Neural progenitor cell (in vitro differentiated cells): ENCODE measurements at places on chromosomes 2 and 18.

GRCh38 chr2:16096962-16097361, 156.6 kb downstream of the MYCN start:
- no peak for DNase-seq

DNA sequence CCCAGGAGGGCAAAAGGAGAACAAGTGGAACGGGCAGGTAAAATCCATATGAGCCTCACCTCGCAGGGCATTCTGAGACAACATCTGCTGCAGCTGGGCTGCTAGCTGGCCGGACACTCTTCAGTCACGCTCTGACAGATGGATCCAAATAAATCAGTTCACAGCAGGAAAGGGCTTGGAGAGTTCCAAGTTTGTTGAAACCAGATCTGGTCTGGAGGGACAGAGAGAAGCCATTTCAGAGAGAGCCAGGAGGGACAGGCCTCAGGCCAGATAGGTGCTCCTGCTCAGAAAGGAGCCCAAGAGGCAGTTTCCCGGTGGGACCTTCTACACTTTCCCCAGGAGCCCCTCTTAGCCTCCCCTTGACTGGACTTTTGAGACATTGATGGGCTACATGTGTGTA, 28.2 kb upstream of the TNP1 start:
- no peak for DNase-seq

DNA sequence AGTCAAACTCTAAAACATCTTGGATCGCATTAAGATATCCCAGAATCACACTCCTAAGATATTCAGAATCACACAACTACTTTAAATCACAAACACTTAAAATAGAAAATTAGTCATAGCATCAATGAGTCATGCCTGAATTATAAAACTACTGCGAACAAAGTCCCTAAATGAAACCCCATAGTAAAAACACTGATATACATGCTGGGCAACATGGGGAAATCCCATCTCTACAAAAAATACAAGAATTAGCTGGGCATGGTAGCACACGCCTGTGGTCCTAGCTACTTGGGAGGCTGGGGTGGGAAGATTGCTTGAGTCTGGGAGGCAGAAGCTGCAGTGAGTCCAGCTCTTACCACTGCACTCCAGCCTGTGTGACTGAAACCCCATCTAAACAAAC, 101.7 kb downstream of the COBLL1 start:
- no peak for DNase-seq

- DNase-seq = no peak
Observed at GRCh38 chr2:237244178-237244577, 158.5 kb downstream of the COPS8 start.

- no peak for DNase-seq
Observed at GRCh38 chr2:236549165-236549564, 20.5 kb upstream of the ACKR3 start.

GRCh38 chr18:61893309-61893970, 633 bp upstream of the RNF152 start:
- DNase-seq = peak; percentile 81

DNA sequence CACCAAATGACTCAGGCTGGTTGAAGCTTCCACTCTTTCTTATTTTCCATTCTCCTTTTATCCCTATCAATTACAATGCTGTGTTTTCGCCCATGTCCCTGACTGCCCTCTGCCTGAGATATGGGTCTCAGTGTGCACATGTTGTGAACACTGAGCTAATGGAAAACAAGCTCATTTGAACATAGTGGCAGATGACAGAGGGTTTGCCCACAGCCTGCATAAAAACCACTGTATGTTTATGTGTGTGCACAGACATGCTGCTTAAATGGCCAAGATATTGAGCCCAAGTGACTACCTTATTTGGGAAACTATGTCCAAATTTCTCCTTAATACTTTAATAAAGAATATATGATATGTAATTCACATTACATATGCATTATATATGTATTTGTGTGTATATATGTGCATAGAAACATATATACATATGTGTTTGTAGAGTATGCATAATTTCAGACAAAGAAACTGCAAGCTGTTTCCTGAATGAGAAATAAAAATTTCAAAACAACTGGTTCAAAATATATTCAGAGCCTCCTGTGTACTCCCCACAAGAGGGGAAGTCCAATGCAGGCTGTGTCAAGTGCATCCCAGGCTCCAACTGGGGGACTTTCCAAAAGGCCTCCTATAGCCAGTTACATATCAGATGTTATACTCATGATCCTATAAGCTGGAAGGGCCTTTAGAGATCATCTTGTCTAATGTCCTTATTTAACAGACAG, 92.7 kb upstream of the CD302 start:
- DNase-seq = no peak

GRCh38 chr2:109098251-109098920, 30.6 kb upstream of the SH3RF3 start:
- peak; percentile 38 for DNase-seq

DNA sequence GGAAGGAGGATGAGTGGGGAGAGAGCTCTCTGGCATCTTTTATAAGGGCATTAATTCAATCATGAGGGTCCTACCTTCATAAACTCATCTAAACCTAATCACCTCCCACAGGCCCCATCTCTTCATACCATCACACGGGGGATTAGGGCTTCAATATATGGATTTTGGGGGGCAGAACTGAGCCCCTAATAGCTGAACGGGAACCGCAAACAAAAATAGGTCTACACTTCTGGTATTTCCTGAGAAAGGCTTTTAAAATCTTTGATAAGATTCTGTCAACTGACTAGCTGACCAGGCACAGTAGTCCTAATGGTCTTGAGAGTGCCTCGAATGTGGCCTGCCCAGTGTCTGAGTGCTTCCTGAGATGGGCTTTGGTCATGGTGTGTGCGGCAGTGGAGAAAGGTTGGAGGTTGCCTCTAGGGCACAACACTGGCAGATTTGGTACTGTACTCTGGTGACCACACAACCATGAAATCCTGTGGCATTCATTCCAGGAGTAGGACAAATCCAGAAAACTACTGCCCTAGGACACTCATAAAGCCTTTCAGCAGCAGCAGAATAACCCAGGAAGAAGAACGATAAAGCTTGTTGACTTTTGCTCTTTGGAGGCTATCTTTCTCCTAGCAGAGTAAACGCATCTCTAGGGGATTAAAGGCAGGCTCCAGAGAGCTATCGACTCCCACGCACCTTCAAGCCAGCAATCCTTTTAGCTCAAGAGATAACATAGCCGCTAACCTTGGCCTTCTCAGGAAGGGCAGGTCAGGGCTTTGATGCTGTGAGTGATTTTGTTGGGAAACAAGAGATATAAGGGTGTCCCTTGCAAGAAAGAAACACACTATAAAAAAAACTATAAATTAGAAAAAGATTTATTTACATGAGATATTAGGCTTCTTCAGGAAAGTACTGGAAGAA, 12.3 kb upstream of the APOB start:
- no peak for DNase-seq

DNA sequence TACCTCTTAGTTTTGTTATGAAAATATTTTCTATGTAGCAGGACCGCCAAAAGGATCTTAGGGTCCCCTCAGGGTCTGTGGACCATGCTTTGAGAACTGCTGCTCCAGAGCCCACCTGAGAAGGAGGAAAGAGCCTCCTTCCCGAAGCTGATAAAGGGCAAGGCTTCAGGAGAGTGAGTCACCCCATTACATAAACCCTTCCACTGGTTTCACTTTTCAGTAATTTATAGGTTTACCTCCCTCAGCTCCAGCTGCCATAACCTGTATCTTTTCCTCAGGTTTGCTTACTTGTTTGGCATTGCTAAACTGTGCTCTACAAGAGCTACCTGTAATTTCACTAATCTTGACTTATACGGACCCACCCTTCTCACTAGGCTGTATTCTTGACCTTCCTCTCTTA, 6.6 kb downstream of the TTLL4 start:
- no peak for DNase-seq

DNA sequence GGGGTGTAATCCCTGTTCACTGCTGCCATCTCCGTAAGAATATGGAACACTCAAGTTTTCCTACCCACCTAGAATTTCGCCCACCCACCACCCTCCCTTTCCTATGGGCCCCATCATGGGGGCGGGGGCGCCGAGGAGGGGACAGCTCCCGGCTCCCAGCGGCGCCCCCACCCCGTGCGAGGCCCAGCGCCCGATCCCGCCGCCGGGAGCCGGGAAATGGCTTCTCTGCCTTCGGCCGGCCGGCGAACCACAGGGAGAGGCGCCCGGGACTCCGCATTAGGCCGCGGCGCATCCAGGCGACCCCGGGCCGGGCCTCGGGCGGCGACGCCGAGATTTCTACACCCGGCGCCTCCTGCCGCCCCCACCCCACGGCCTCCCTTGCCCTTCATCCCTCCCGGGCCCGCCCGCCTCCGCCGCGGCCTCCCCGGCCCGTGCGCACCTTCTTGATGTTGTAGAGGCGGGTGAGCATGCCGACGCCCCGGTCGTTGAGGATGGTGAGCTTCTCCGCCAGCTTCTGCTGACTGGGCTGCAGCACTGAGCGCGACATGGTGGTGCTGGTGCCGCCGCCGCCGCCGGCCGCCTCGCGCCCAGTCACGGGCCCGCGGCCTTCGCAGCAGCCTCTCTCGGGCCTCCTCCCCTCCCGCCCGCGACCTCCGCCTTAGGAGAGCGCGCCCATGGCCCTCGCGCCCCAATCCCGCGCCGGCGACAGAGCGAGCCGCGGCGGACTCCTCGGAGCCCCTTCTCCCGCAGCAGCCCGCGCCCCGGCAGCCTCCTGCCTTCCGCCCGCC, 510 bp downstream of the NCKAP1 start:
- peak; percentile 76 for DNase-seq

GRCh38 chr18:43115076-43115921, at the start of gene RIT2:
RIT2 (minus strand) TSS chr18:43115685.
- DNase-seq = no peak

DNA sequence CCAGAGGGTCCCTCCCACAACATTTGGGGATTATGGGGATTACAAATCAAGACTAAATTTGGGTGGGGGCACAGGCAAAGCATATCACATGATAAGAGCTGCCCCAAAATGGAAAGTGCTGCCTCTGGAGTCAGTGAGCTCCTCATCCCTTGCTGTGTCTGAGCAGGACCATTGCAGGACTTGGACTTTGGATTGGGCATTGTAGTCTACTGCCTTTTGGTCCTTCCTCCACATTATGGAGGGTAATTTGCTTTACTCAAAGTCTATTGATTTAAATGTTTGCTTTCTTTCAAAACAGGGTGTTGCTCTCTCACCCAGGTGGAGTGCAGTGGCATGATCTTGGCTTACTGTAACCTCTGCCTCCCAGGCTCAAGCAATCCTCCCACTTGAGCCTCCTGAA, 106.8 kb upstream of the LDAH start:
- DNase-seq = no peak

DNA sequence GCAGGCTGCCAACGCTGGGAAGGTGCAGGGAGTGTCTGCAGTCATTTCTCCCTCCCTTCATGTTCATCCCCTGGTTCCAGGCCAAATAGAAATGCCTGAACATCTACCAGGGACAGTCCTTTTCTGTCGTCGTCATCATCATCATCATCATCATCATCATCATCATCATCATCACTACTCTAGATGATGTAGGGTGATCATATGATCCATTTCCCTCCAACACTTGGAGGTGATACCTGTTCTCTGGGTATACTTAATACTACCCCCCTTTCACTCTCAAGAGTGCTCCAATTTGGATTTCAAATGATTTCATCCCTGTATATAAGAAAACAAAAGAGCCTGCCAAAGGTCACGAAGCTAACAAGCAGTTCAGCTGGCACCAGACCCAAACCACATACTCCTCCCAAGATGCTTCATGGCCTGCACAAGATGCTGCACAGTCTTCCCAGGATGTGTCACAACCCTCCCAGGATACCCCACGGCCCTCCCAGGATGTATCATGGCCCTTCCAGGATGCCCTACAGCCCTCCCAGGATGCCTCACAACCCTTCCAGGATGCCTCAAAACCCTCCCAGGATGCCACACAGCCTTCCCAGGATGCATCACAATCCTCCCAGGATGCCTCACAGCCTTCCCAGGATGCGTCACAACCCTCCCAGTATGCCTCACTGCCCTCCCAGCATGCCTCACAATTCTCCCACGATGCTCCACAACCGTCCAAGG, 257.9 kb downstream of the DYSF start:
- DNase-seq = no peak

DNA sequence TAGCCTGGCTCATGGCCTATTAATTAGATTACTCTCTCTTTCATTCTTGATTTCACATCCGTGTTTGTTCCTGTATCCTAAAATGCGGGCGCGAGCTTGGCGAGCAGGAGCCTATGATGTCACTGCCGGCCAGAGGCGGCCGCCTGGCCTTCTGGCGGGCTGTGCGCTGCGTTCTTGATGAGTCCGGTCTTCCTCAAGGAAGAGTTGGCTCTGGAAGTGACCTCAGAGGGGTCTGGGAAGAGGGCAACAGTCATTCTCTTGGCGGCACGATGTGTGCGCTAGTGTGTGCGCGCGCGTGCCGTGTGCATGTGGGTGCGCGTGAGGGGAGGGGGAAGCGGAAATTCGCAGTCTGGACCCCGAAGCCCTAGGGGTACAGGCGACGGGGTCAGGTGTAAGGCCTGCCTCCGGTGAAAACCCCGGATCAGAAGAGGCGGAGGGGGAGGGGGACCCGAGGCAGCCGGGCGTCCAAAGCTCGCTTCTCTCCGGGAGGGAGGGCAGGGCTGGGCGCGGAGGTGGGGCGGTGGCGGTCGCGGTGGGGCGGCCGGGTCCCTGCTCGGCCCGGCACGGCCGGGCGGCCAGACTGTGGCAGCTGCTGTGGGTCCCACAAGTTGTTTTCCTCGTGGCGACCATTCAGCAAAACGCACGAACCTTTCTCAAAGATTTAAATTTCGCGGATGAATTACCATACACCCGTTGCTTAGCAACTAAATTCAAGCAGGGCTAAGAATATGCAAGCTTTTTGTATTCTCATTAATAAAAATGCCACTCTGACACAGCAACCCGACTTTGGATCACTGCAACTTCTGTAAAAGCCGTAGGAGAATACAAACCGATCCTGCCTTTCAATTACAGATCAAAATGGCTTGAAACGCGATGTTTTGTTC, 8.4 kb downstream of the POU3F3 start:
- peak; percentile 79 for DNase-seq

DNA sequence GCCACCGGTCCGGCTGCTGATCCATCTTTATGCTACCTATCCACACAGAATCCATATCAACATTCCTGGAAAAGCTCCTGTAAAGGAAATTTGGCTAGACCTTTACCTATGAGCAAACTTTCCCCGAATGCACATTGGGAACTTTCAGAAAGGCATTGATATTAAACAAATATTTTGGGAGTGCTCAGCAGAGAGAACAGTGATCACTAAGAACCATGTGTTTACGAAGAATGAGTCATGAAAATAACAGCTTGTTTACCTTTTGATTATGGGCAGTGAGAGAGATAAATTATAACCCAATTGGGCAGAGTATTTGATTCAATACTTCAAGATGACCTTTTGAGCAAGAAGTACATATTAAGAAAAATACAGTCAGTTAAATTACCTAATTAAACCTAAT, 189.7 kb upstream of the CDH2 start:
- no peak for DNase-seq

- no peak for DNase-seq
Observed at GRCh38 chr2:182404975-182405561, 21.8 kb downstream of the PDE1A start.

GRCh38 chr2:160646684-160647444, 153.3 kb upstream of the RBMS1 start:
- peak; percentile 79 for DNase-seq

DNA sequence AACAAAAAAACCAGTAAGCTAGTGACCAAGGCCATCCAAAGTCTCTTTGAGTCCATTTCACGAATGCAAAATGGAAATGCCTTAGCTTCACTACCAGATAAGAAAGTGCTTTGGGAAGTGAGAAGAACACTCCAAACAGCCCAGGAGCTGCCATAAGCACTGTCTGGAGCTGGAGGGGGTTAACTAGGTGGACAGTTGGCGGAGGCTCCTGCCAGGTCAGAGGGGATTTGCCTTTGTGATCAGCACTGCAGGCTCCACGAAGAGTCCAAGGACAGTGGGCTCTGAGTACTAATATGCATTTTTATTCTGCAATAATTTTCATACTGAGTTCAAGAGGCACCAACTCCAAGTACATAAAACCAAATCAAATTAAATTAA, 233.3 kb upstream of the SMAD2 start:
- DNase-seq = no peak
